ENCODE measurements at places on chromosomes 16 and 17.

- no peak for DNase-seq
Observed at GRCh38 chr17:77708936-77709335, 249.6 kb upstream of the TNRC6C start.

GRCh38 chr16:9434659-9435058 is 343.2 kb downstream of the HAPSTR1 start:
- DNase-seq: no peak

GRCh38 chr17:14557480-14557879 is 256.6 kb downstream of the HS3ST3B1 start:
- no peak for DNase-seq

GRCh38 chr17:9209781-9210370 is 188.6 kb downstream of the NTN1 start:
- DNase-seq: no peak

DNA sequence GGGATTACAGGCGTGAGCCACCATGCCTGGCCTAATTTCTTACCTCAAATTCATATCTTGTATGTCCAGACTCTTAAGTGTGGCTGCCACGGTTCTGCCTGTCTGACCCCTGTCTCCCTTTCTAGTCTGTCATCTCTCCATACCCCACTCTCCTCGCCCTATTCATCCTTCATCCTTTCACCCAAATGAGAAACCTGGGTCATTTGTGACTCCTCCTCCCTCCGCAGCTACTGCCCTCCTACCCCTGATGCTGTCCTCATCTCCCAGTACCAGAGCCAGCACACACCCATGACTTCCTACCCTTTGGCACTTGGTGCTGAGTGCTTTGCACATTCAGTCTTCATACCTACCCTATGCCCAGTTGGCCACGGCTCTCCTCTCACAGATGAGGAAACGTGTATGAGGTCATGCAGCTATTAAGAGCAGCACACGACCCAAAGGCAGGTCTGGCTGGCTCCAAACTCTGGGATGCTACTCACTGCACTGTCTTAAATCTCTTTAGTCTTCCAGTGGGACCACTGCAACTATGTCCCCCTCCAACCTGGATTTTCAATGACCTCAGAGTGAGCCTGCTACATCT is 1.6 kb downstream of the SPATA32 start:
- no peak for DNase-seq

Data from AG09309 (cell line).